ENCODE measurements at places on chromosomes 2 and 18.

- no peak for DNase-seq
Observed at GRCh38 chr2:8329660-8330622, 351.9 kb upstream of the ID2 start.

DNA sequence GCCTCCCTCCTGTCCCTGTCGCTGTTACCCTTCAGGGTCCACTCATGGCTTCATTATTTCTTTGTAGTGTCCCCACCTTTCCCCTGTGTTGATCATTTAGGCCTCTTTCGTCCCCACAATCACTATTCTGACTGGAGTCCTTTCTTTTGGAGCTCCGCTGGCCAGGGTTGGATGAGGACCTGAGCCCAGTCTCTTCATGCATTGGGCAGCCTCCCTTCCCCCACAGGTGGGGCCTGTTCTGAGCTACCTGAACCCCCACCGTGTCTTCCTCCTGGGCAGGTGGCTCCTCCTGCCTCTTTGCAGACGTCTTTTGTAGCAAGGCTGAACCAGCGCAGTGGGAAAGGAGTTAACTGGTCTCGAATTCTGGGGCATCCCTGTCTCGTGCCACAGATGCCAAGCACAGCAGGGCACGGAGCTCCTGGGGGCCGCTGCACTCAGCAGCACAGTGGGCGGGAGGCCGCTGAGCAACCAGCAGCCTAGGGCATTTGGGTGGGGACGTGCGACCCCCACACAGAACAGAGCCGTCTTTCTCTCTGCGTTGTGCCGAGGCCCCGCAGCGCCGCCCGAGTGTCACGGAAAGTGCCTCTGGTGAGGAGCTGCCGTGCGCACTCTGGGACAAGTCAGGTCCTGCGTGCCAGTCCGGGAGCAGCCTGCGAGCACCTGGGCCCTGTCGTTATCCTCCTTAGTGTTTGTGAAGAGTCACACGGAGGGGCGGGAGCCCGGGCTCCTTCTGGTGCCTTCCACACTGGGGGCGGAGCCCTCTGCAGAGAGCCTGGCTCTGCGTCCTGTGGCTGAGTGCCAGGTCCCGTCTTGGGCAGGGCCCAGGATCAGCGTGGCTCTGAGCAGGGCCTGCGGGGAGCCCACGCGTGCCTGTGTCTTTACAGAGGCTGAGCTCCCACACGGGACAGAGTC lies 130.1 kb downstream of the NFATC1 start:
- peak; percentile 25 for DNase-seq

GRCh38 chr18:7814754-7815315 lies 247.7 kb downstream of the PTPRM start:
- DNase-seq = no peak

GRCh38 chr2:74002505-74003421 lies 18.1 kb downstream of the TET3 start:
- DNase-seq = peak; percentile 78

DNA sequence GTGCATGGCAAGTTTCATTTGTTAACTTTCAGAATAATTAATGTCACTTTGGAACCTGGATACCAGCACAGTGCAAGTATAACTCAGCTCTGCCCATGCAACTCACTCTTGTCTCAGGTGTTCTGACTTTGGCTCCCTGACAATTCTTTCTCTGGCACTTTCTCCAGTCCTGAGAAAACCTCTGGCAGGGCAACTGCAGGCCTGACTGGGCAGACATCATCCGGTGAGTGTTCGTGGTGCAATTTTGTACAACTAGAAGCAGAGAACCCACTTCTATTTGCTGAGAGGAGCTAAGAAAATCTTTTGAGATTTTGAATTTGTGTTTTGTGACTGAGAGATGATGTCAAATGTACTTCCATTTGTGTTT lies 143.0 kb downstream of the AQP4 start:
- DNase-seq = no peak

GRCh38 chr18:57954935-57955334 lies 89.1 kb upstream of the NEDD4L start:
- DNase-seq = no peak

GRCh38 chr2:172792711-172793110 lies 57.1 kb downstream of the RAPGEF4 start:
- DNase-seq = no peak

DNA sequence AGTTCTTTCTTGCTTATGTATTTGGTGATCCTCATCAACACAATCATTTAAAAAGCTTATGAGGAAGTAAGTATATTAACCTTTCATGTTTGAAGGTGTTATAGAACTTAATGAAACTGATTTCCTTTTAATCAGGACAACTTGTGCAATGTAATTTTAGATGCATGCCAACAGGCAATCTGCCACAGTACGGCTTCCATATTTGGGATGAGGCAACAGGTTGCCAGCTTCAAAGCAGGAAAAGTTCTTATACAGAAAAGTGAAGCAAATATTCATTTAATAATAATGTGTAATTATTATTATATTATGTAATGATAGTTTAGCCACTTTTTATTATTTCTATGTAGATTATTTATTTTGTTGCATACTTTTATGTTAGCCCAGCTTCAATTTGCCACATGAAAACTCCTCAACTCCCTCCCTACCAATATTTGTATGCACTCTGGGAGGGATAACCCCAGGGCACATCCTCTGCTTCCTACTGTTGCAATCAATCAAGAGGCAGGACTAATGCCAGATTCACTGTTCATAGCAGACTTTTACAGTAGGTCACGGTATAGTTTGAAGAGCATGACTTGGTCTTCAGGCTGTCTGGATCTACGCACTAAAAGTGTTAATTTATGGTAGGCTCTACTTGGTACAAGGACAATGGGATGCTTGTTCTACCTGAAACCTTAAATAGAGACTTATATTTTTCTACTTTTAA lies 277.2 kb downstream of the AGPS start:
- DNase-seq = no peak

DNA sequence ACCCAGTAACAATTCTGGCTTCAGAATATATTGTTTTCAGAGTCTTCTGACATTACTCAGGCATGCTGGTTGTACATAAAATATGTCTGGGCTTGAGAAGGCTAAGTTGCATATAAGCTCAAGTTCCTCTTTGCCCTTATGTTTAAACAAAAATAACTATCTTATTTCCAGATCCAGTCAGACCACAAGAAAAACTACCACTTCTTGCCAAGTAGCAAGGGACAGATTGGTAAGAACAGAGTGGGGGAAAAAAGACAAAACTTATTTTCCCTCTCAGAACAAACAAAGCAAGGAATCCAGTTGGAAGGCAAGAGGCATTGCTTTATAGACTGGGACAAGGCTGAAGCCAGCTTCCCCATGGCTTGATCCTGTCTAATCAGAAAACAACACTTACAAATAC lies 1036.7 kb upstream of the CELF4 start:
- DNase-seq = no peak

GRCh38 chr18:51724790-51725721 lies 527.6 kb upstream of the MEX3C start:
- no peak for DNase-seq

GRCh38 chr18:57802213-57803102 lies 657 bp downstream of the ATP8B1 start:
- no peak for DNase-seq

- DNase-seq = no peak
Observed at GRCh38 chr2:118268268-118268667, 180.0 kb downstream of the INSIG2 start.

GRCh38 chr18:36828157-36828629 lies 609 bp downstream of the TPGS2 start:
- no peak for DNase-seq

DNA sequence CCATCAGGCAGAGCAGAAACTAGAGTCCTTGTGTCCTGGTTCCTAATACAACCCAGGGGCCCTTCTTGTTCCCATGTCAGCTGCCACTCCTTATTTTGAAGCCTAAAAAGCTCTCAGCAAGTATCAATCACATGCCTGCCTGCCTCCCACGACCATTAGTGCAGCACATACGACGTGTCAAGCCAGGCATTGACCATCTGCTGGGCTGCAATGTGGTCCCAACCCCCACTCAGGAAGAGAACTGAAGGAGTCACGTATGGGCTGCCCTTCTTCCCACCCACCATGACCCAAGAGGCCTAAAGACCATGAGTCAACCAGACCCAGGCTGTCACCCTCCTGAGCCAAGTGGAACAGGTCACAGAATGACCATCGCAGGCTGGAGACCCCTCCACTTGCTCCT lies 98.8 kb downstream of the KLHL29 start:
- DNase-seq = no peak

DNA sequence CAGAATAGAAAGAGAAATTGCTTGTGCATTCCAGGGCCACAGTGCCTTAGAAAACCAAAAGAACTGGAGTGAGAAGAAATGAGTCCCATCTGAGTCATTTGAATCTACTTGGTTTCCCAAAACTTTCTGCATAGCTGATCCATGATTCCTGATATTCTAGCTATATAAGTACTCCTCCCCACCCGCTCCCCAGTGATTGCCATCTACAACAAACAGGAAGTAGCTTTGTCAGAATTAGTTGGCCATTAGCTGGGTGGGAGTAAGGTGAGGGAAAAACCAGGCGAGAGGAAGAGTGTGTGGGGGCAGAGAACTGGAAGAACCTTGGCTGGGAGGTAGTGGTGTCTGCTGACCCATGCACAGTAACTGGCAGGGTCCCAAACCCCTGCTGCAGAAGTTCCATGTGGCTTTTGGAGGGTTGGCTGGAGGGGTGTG lies 122.1 kb downstream of the ACAA2 start:
- no peak for DNase-seq

GRCh38 chr2:189267491-189267890 lies 87.9 kb upstream of the COL5A2 start:
- no peak for DNase-seq

GRCh38 chr2:178775975-178776374 lies 31.2 kb downstream of the TTN start:
- DNase-seq = no peak

DNA sequence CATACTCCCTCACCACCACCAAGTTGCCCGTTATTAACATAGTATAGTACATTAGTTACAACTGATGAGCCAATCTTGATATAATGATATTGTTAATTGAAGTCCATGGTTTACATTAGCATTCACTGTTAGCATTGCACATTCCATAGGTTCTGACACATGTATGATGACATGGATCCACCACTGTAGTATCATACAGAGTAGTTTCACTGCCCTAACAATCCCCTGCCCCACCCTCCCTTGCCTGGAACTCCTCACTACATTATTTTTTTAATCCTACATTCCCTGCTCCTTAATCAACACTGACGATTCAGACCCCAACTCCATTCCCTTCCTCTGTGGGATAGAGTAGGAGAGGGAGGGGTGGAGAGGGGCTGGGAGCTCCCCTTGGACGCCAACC lies 20.2 kb upstream of the ST3GAL5 start:
- no peak for DNase-seq

- DNase-seq = no peak
Observed at GRCh38 chr2:198073253-198073652, 268.9 kb downstream of the PLCL1 start.

GRCh38 chr2:12183032-12183645 lies 436.7 kb downstream of the LPIN1 start:
- no peak for DNase-seq

DNA sequence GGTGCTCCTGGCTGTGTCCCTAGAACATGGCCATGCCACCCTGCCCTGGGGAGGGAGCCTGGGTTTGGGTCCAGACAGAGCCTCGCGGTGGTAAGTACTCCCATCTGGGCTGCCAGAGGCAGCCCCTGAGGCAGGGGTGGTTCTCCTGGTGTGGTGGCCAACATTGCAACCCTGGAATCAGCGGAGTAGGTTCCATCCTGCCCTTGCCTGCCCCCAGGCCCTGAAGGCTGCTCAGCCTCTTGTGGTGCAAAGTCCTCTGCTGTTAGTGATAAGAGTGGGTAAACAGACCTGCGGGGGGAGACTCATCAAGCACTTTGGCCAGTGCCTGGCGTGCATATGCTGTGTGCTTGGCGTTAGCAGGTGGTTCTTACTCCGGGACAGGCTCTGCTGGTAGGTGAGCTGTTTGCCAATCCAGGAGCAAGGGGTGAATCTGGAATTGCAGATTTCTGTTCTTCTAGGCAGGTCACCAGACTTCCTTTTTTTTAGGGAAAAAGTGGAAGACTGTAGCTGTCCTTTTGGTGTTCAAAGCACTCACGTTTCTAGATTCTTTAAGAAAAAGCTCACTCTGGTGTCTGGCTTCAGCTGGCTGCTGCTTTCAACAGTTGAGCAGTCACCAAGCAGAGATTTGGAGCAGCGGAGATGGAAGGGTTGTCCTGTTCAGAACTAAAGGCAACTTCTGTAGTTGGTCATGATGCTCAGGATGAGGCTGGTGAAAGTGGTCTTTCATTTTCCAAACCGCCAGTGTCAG lies 3.2 kb downstream of the CNNM3 start:
- DNase-seq = no peak

GRCh38 chr2:151374436-151374835 lies 17.0 kb downstream of the TNFAIP6 start:
- no peak for DNase-seq

- no peak for DNase-seq
Observed at GRCh38 chr2:19883486-19883885, 18.3 kb downstream of the TTC32 start.

GRCh38 chr2:160869411-160869810 lies 290.8 kb upstream of the TANK start:
- DNase-seq = no peak

DNA sequence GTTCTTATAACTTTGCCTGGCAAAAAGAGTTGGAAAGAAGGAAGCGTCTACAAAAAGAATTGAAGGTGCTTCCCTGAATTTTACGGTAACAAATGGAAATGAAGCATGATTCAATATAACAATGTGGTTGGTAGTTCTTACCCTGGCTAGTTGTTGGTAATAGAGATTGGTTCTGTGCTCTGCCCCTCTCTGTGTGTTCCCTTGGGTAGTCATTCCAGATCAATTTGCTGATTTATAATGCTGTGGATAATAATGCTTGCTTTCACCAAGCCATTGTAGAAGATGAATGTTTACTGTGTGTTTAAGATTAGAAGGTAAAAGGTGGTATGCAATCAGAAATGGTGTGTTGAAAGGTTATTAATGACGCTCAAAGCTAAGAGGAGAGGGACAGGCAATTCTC lies 577.8 kb upstream of the NXPH2 start:
- DNase-seq = no peak

GRCh38 chr2:101974663-101975062 lies 17.1 kb upstream of the IL1R2 start:
- no peak for DNase-seq

GRCh38 chr18:79542876-79543750 lies 136.5 kb upstream of the CTDP1 start:
- peak; percentile 41 for DNase-seq

GRCh38 chr2:161703863-161704262 lies 79.6 kb downstream of the SLC4A10 start:
- DNase-seq = no peak

- DNase-seq = no peak
Observed at GRCh38 chr2:234341306-234341985, 155.4 kb downstream of the ARL4C start.

DNA sequence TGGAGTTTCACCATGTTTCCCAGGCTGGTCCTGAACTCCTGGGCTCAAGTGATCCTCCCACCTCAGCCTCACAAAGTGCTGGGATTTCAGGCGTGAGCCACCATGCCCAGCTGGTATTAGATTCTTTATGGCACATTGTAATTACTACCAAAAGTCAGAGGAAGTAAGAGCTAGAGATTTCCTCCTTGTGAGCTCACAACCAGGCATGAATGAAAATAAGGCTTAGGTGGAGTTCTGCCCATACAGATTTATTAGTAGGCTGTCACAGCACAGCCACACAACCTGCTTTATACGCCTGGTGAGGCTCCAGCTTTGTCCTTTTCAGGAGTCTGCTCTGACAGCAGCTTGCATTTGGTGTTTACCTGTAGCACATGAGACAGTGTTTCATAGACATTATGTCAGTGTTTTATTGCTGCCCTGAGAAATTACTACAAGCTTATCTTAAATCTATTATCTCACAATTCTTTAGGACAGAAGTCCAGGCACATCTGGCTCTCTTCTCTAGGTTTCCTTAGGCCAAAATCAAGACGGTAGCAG lies 156.6 kb downstream of the TANC1 start:
- no peak for DNase-seq

- DNase-seq = no peak
Observed at GRCh38 chr2:24175631-24176187, 856 bp downstream of the FAM228A start.

Measured in nucleus accumbens (tissue), 56 donors.